T-helper 17 cell (primary cell): ENCODE measurements at places on chromosomes 12 and 14.

- H3K27me3 ChIP-seq = peaks cover 15% of the 10 kb centered on the region
- peaks cover 7% of the 10 kb centered on the region for H3K4me1 ChIP-seq
- peak; percentile 18 for DNase-seq
- no peaks in the 10 kb centered on the region for H3K36me3 ChIP-seq
- H3K4me3 ChIP-seq = no peak overlapping the region
Observed at GRCh38 chr12:47949441-47950341, 13.7 kb upstream of the TMEM106C start.

- H3K27me3 ChIP-seq = no peaks in the 10 kb centered on the region
- peak overlapping the region; percentile 95 for H3K27ac ChIP-seq
- peak; percentile 27 for DNase-seq
- peaks cover 42% of the 10 kb centered on the region for H3K4me1 ChIP-seq
- peak overlapping the region; percentile 95 for H3K4me3 ChIP-seq
- no peaks in the 10 kb centered on the region for H3K36me3 ChIP-seq
Observed at GRCh38 chr12:89707703-89708564, 704 bp downstream of the ATP2B1 start.

- H3K27ac ChIP-seq = no peak overlapping the region
- H3K36me3 ChIP-seq = peaks cover 11% of the 10 kb centered on the region
- H3K4me3 ChIP-seq = no peak overlapping the region
- DNase-seq = no peak
- peaks cover 34% of the 10 kb centered on the region for H3K4me1 ChIP-seq
Observed at GRCh38 chr12:53186745-53187144, 6.0 kb upstream of the CSAD start.

DNA sequence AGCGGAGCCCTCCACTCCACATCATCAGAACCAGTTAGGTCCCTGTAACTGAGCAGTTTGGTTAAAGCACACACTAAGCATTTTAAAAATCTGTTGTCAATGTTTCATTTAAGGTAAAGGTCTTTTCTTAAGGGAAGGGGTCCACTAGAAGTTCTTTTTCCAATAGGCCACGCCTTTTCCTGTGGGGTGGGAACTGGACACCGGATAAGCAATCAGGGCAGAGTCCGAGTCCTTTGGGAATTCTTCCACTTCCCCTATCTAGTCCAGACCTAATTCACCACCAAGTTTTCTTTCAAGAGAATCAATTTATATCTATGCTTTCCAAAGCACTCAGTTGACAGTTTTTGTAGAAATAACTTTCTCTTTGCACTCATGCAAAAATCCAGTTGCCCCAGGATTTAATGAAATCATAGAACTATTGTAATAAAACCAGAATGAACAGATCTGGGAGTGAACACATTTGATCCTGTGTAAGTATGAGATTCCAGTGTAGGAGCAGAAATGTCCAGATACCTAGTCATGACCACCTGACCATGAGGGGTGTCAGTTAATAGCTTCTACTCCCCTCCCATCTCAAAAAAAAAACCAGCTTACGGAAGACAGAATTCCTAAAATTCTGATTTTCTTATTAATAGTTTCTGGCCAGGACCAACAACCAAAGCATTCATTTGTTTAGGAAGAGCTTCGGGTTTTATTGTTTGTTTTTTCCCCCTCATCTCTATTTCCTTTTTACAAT is 11.7 kb downstream of the VPS37B start:
- H3K4me1 ChIP-seq = peaks cover 59% of the 10 kb centered on the region
- H3K27me3 ChIP-seq = no peaks in the 10 kb centered on the region
- DNase-seq = no peak

DNA sequence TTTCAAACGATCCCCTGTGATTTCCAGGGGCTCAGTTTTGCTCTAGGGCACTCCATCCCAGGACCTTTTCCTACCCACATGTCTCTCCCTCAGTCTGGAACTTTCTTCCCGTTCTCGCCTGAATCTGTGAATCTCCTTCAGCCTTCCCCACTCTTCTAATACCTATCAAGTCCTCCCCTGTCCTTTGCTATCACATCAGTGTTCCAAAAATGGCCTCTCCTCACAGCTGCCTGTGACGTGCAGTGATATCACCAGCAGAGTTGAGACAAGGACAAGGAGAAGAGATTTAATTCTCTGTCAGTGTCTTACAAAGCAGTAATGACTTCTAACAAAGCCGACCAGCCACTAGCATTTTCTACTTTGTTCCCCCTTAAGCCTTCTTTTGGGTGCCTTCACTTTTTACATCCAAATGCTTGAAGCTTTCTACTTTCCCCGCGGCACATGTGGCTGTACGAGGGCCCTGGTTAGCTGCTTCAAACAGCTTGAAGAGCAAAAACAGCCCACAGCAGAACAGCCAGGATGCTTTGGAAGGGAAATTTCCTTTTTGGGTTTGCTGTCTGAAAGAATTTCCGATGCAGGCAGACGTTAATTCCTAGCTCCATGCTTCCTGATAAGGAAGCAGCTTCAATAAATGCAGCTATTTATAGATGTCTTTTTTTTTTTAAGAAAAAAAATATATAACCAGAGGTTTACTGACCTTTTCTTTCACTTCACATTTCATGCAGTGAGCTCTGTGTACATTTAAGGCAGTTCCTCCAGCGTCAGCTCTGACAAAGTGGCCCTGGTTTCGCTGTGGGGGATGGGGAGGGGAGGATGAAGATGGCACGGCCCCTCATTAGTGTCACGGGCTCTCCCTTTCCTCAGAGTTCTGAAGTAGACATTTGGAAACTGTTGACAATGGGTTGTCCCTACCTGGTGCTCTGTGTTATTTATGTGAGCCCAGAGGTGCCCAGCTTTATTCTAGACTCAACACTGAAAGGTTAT is 109.3 kb downstream of the ETV6 start:
- H3K4me1 ChIP-seq = peaks cover 40% of the 10 kb centered on the region
- H3K4me3 ChIP-seq = no peak overlapping the region
- H3K27me3 ChIP-seq = no peaks in the 10 kb centered on the region
- peaks cover 2% of the 10 kb centered on the region for H3K36me3 ChIP-seq
- peak overlapping the region; percentile 81 for H3K27ac ChIP-seq

GRCh38 chr12:15631007-15631715 is 158.0 kb downstream of the EPS8 start:
- H3K27ac ChIP-seq = no peak overlapping the region
- no peaks in the 10 kb centered on the region for H3K4me1 ChIP-seq
- H3K4me3 ChIP-seq = no peak overlapping the region
